ENCODE measurements at places on chromosomes 6 and 20.

DNA sequence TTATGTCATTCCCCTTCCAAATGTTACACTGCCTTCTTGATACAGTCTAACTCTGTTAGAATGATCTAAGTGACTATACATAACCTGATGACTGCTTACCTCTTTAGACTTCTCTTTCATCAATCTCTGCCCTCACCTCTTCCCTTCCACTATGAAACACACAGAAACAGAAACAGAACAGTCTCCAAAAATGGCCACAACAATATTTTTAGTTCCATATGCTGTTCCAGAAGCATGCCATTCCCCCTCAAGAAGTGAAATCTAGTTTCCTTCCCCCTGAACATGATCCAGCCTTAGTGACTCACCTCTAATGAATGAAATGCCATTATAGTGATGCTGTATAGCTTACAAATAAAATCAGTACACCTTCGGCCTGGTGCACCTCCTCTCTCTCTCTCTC is 229.3 kb upstream of the TENT5A start:
- no peak for DNase-seq

DNA sequence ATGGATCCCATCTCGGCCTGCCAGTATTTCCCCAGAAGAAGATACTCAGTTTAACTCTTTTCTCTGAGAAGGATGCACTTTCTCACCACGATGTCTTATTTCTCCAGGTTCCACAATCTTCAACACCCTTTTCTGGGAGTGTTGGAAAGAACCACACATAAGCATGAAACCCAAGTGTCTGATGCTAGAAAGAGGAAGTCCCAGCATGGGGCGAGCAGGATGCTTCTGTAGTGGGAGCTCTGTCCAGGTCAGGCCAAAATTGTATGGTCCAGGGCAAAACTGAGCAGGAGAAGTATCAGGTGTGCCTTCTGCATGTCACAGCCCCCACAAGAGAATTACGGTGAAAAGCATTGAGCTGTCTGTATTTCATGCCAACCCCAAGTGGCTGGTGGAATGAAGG is 11.0 kb downstream of the TREM1 start:
- no peak for DNase-seq

- no peak for DNase-seq
These were observed 91.8 kb downstream of the TRMT11 start for GRCh38 chr6:126077810-126078776.

DNA sequence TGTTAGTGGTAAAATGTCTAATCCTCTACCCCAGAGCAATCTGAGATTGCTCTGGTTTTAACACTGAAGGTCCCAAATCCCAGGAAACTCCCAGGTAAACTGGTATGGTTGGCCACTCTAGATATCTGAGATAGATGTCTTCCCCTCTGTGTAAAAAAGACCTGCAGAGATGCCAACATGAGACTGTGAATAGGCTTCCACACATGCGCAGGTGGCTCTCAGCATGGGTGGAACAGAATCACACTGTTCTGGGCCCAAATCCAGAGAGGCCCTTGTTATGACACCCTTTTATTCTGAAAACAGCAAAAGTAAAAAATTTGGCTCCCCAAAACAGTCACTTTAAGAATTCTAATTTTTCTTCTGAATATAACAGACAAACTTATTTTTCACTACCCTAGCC is 88.7 kb upstream of the BMP5 start:
- DNase-seq = no peak

All from NCI-H774 (cell line).